ENCODE measurements at places on chromosomes 16 and 17. TPM values are rescaled to one million over a fixed set of nuclear protein-coding genes. Genes with fewer than 3 reads are reported as not detected.

SLC13A2 gene
- total RNA-seq = not detected

GRCh38 chr16:82625066-82625968 is 1.5 kb upstream of the CDH13 start:
- no peaks in the 10 kb centered on the region for H3K4me1 ChIP-seq
- H3K27me3 ChIP-seq = peaks cover 70% of the 10 kb centered on the region

DNA sequence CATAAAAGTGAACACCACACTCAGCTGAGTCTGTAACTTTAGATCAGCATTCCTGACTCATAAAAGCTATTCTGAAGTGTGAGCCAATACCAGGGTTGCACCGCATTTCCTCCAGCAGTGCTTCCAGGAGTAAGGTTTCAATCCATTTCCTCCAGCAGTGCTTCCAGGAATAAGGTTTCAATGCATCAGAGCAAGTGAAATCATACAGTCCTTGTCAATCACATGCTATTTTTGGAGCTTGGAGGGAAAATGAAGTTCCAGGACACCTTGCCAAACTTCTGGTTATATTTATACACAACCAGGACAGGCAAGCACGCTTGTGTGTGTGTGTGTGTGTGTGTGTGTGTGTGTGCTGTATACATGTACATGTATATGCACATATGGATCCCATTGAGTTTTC is 327.6 kb downstream of the GRIN2A start:
- no peaks in the 10 kb centered on the region for H3K27me3 ChIP-seq
- H3K4me1 ChIP-seq = no peaks in the 10 kb centered on the region
- no peak overlapping the region for H3K4me3 ChIP-seq
- H3K27ac ChIP-seq = no peak overlapping the region

MMP25 gene
- 58.0 TPM for total RNA-seq

KRT40 gene
- not detected for total RNA-seq

RFFL gene
- 26.4 TPM for total RNA-seq

TMEM238L gene
- not detected for total RNA-seq

HOXB7 gene
- total RNA-seq = 0.87 TPM

DNA sequence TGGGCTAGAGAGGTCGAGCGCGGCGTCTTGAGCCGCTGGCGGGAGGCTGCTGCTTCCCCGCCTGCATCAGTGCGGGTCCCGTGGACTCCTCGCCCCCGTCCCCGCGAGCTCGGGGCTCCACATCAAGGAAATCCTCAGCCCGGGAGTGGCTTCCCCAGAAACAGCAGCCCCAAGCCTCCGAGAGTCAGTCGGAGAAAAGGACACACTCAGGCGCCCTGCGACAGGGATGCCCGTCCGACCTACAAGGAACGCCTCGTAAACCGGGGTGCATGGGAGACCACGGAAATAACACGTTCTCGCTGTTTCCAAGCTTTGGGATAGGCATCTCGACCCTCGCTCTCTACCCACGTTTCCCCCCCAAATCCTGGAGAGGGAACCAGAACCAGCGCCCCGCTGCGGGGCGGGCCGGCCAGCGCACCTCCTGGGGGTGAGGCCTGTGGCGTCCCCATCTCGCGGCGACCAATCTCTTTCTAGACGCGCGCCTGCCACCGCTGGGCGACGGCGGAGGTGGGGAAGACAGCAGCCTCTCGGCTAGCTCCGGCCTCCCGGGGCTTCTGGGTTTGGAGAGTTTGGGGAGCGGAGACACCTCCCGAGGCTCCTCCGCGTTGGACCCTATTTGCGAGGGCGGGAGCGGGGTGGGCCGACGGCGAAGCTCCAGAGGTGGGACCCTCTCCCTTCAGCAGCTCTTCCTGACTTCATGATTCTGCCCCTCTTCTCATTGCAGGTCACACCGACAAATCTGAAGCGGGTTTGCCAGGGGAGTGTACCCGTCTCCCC is 759 bp upstream of the TP53I13 start:
- peak; percentile 87 for DNase-seq
- peak overlapping the region; percentile 98 for H3K27ac ChIP-seq
- peaks cover 29% of the 10 kb centered on the region for H3K36me3 ChIP-seq
- peak overlapping the region; percentile 94 for H3K4me3 ChIP-seq
- H3K4me1 ChIP-seq = peaks cover 34% of the 10 kb centered on the region

DNA sequence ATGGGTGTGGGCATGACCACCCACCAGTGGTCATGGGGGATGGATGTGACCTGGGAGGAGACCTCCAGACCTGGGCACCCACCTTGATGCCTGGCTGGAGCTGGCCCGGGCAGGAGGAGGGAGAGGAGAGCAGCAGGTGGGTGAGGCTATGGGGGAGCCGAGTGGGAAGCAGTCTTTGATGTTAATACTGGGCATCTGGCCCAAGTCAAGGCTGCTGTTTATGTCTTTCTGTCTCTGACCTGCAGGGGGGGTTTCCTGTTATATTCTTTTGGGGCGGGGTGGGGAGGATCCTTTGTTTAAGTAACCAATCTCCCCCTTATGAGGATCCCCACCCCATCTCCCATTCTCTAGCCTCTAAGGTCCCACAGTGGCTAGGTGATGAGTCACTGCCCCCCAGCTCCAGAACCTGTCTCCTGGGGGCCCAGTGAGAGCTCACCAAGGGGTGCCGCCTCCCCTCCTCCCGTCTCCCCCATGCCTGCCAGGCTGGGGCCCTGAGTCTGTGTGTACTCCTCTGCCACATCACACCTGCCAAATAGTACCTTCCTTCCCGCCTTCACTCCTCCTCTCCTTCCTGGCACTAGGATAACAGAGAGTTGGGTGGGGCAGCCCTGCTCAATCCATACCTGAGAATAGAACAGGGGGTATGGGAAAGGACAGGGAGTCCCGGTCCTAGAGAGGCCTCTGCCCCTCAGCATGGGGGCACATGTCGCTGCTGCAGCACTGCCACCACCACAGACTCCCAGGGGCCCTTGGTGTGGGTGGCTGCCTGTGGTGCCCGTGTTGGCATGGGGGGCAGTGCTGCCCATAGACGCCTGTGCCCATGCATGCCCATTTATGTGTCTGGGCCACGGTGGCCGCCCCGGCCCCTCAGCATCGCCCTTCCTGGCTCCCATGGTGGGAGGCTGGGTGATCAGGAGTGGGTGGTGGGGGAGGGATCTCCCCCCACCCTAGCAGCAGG is 7.3 kb downstream of the THRA start:
- H3K4me1 ChIP-seq = peaks cover 43% of the 10 kb centered on the region
- H3K27me3 ChIP-seq = no peaks in the 10 kb centered on the region
- H3K4me3 ChIP-seq = peak overlapping the region; percentile 60
- no peaks in the 10 kb centered on the region for H3K36me3 ChIP-seq

AANAT gene
- not detected for total RNA-seq

CPPED1 gene
- 12.7 TPM for total RNA-seq

ZDHHC1 gene
- total RNA-seq = not detected

DNA sequence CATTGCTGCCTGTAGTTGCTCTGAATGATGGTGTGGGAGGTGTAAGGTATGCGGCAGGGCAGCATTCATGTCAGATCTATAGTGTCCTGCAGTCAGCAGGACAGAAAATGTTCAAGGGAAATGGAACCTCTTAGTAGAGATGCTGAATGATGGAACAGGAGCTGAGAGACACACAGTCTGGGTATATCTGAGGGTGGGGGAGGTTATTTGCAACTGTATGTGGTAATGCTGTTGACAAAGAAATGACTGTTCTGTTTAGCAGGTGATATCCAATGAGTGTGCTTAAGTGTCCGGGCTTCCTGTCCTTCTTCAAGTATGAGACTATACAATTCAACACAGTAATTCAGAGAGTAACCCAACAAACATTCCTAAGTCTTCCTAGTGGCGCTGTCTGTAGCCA is 46.6 kb downstream of the STH start:
- DNase-seq = no peak
- peak overlapping the region; percentile 2 for H3K27ac ChIP-seq
- H3K4me3 ChIP-seq = no peak overlapping the region
- H3K36me3 ChIP-seq = peaks cover 65% of the 10 kb centered on the region
- peaks cover 6% of the 10 kb centered on the region for H3K4me1 ChIP-seq

- H3K4me3 ChIP-seq = no peak overlapping the region
- H3K27me3 ChIP-seq = no peaks in the 10 kb centered on the region
- no peak for DNase-seq
- no peak overlapping the region for H3K27ac ChIP-seq
- peaks cover 14% of the 10 kb centered on the region for H3K36me3 ChIP-seq
These were observed 34.8 kb downstream of the RFFL start for GRCh38 chr17:35028531-35029262.

GRCh38 chr16:50584033-50584722 is 36.0 kb downstream of the NKD1 start:
- no peaks in the 10 kb centered on the region for H3K27me3 ChIP-seq
- peaks cover 11% of the 10 kb centered on the region for H3K4me1 ChIP-seq
- no peak overlapping the region for H3K27ac ChIP-seq
- DNase-seq = no peak

CLEC3A gene
- total RNA-seq = not detected

- peak overlapping the region; percentile 40 for H3K27ac ChIP-seq
- H3K4me3 ChIP-seq = peak overlapping the region; percentile 89
- no peaks in the 10 kb centered on the region for H3K27me3 ChIP-seq
These were observed 1.6 kb downstream of the PYCARD start for GRCh38 chr16:31200821-31201568.

DNA sequence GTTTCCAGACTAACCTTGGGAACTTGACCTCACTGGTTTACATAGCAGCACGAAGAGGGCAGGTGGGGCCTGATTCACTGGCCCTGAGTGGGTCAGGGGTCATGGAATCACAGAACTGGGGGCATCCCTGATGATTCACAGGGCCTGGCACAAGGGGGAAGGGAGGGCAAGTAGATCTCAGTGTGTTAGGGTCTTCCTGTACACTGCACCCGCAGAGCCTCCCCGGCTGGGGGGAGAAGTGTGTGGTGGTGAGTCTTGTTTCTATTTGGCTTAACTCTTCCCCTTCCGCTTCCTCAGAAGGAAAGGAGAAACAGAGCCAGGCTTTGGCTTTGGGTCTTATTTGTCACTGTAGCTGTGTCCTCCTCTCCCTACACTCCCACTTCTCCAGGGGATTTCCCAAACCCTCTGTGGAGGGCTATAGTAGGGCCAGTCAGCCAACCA is 3.7 kb downstream of the STARD3 start:
- peaks cover 82% of the 10 kb centered on the region for H3K4me1 ChIP-seq
- no peak for DNase-seq
- H3K4me3 ChIP-seq = peak overlapping the region; percentile 23
- H3K27me3 ChIP-seq = no peaks in the 10 kb centered on the region
- peaks cover 12% of the 10 kb centered on the region for H3K36me3 ChIP-seq

GRCh38 chr16:88714420-88715302 is 8.4 kb downstream of the CTU2 start:
- no peak overlapping the region for H3K27ac ChIP-seq
- DNase-seq = no peak
- no peak overlapping the region for H3K4me3 ChIP-seq

NEUROD2 gene
- not detected for total RNA-seq

ANKS4B gene
- not detected for total RNA-seq

GRCh38 chr16:23966597-23967394 is 131.0 kb downstream of the PRKCB start:
- no peaks in the 10 kb centered on the region for H3K27me3 ChIP-seq
- H3K4me1 ChIP-seq = peaks cover 45% of the 10 kb centered on the region
- DNase-seq = peak; percentile 35

SAT2 gene
- total RNA-seq = 18.2 TPM

DNA sequence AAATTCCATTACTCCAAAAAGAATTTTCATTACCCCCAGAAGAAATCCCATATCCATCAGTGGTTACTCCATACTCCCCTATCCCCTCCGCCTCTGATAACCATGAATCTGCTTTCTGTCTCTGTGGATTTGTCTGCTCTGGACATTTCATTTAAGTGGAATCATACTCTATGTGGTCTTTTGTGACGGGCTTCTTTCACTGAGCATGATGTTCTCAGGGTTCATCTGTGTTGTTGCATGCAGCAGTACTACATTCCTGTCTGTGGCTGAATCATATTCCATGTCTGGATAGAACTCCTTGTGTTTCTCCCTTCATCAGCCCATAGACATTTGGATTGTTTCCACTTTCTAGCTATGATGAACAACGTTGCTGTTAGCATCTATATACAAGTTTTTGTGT is 59.5 kb upstream of the IRX3 start:
- H3K4me1 ChIP-seq = no peaks in the 10 kb centered on the region
- H3K4me3 ChIP-seq = no peak overlapping the region
- H3K36me3 ChIP-seq = no peaks in the 10 kb centered on the region
- no peak for DNase-seq
- no peak overlapping the region for H3K27ac ChIP-seq
- H3K27me3 ChIP-seq = no peaks in the 10 kb centered on the region

All from activated CD8-positive, alpha-beta T cell treated with anti-CD3 and anti-CD28 coated beads, Interleukin-2, amount 10 ng/mL, durations not matched to agents 7 days and 5 days (primary cell).